ENCODE measurements at places on chromosomes 4 and X.

DNA sequence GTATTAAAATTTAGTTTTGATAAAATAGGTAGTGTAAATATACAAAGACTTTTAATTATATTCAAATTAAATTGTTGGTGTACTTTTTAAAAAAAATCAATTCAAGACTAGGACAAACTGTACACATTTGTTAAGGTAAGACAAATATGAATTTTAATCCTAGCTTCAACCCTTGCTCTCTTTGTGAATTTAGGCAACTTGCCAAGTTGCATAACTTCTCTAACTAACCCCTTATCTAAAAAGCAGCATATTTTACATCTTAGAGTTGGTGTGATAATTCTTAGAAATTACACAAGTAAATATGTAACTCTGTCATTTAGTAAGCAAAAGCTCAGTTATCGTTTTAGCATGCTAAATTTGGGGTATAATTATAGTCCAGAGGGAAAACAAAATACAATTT, 78.1 kb upstream of the FSTL5 start:
- DNase-seq, result no peak

DNA sequence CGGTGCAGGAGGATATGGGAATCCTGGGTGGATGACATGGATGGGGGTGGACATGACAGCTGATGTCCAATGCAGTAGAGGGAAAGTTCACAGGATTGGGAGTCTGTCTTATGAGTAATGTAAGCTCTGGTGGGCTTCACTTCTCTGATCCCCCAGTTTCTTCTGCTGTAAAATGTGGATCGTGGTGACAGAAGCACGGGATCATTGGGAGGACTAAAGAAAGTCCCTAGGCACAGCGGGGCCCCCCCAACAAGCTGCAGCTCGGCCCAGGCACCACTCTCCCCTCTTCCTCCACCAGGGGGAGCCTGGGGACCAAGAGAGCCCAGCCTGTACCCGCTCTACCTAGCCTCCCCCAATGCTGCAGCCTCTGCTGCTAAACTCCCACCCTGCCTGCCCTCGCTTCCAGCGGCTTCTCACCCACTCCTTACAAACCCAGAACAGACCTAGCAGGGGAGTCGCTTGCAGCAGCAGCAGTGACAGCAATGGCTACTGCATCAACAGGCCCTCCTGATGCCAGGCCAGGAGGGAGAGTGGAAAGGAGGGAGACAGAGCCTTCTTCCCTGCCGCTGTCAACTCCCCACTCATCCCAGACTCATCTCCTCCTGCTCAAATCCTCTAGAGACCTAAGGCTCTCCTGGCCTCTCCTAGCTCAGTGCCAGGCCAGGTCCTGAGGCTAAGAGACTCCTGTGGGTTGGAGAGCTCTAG, 36.1 kb upstream of the IQSEC2 start:
- peak; percentile 56 for DNase-seq

- no peak for DNase-seq
Measured at GRCh38 chr4:130071746-130072145, 975.8 kb downstream of the C4orf33 start.

DNA sequence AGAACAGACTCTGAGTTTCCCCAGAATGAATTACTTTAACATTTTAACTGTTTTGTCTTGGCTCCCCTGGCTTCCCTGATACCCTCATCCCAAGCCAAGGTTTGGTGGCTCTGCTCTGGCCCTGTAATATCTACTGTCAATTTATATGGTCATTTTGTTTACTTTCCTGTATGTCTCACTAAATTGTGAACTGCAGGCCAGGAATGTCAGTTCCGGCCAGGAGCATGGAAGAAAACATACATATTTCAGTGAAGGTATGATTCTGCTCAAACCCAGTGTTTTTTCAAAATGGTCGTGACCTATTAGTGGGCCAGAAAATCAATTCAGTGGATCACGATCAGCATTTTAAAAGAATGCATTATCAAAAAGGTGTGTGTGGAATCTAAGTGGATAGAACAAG, 1.2 kb downstream of the RPGR start:
- no peak for DNase-seq

GRCh38 chrX:11416600-11416999, 123.4 kb downstream of the AMELX start:
- DNase-seq, result no peak

GRCh38 chr4:130183766-130184165, 1087.8 kb downstream of the C4orf33 start:
- DNase-seq, result no peak

DNA sequence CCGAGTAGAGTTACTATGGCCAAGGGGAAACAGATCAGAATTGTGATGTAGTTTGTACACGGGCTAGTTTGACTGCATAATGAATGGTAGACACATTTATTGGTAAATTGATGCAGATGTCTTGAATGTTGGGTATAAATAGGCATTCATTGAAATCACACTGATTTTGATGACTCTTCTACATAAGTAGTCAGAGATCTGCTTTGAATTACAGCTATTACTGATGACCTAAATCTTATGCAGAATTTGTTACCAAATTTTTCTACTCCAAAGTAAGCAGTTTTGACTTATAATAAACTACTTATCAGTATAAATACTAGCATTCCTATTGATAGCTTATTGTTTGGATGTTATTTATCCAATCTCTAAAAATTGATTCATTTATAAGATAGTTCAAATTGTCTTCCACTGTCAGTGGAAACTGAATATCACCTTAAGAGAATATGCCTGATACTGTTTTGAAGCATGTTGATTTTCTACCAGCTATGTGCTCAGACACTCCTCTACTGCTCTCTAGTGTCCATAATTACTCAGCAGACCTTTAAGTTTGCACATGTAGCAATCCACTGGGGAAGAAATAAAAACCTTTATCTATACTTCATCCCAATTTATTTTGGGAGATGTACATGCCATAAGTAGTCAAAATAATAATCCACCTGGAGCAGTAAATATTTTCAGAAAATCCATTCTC, 120.3 kb downstream of the RASL11B start:
- DNase-seq, result peak; percentile 38

DNA sequence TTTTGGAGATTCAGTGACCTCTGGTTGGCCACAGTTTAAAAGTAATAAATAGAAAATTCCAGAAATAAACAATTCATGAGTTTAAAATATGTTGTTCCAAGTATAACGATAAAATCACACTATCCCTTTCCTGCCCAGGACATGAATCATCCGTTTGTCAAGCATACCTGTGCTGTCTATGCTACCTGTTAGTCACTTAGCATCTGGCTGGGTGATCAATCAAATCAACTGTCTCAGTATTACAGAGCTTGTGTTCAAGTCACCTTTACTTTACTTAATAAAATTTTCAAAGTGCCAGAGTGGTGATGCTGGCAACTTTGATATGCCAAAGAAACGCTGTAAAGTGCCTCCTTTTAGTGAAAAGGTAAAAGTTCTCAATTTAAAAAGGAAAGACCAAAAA, 979.5 kb upstream of the NDST4 start:
- DNase-seq, result no peak

- DNase-seq, result no peak
Measured at GRCh38 chrX:31007321-31007720, 64.5 kb downstream of the FTHL17 start.

- no peak for DNase-seq
Measured at GRCh38 chr4:158813113-158813512, 44.3 kb downstream of the FNIP2 start.

DNA sequence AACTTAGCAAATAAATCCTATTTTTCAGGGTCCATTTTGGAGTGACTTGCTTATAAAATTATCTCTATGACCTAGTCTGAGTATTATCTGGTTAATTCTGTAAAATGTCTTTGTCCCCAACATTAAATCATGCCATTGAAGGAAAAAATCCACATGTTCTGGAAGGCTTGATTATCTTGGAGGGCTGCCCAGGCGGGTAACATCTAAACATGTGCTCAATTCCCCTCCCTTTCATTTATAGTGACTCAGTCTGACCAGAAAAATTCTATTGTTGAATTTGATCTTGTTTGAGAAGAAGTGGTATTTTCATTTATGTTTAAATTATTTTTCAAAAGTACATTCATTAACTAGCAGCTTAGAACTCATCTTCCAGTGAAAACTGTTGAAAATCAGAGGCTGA, 55.4 kb upstream of the SLC10A7 start:
- no peak for DNase-seq

DNA sequence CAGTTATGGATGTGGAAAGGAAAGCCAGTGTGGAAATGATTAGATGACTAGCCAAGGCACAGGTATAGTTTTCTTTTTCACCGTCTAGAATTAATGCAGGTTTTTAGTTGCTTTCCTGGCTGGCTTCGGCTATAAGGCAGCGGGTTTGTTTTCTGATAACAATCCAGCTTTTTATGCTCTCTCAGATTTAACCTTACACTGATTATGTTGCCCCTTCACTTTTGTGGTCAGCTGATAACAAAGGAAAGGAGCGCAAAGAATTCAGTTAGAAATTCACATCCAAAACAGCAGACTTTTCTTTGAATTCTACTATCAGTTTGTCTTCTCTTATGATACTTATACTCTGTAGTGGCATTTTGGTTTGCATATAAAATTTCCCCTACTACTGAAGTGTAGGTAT, 94.2 kb upstream of the CENPE start:
- no peak for DNase-seq

DNA sequence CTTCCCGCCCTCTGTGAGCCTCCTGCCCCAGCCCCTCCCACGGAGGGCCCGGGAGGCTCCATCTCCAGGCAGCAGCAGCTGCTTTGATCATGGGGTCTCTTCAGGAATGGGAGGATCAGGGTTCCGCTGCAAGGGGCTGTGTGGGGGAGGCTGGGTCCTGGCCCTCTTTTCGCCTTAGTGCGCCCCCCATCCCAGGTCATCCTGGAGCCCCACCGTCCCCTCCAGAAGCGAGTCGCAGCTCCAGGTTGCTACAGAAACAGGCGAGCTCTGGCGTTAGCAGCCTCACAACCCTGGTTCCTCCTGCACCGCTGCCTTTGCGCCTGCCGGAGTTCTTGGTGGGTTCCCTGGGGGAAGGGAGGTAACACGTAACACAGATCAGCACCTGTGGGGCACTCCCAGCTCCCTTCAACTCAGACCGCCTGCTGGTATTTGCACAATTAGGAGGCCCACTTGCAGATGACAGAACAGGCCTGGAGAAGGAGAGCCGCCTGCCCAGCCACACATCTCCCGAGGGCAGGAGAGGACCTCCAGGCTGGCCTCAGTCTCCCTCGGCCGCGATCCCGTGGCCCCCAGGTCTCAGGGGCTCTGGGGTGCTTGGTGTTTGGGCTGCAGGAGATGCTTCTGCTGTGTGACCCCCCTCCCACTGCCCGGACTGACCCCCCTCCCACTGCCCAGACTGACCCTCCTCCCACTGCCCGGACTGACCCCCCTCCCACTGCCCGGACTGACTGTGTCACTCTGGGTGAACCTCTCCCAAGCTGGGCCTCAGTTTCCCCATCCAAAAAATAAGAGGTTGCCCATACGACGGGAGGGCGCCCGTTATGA, 64.2 kb upstream of the ADRA2C start:
- DNase-seq, result no peak

DNA sequence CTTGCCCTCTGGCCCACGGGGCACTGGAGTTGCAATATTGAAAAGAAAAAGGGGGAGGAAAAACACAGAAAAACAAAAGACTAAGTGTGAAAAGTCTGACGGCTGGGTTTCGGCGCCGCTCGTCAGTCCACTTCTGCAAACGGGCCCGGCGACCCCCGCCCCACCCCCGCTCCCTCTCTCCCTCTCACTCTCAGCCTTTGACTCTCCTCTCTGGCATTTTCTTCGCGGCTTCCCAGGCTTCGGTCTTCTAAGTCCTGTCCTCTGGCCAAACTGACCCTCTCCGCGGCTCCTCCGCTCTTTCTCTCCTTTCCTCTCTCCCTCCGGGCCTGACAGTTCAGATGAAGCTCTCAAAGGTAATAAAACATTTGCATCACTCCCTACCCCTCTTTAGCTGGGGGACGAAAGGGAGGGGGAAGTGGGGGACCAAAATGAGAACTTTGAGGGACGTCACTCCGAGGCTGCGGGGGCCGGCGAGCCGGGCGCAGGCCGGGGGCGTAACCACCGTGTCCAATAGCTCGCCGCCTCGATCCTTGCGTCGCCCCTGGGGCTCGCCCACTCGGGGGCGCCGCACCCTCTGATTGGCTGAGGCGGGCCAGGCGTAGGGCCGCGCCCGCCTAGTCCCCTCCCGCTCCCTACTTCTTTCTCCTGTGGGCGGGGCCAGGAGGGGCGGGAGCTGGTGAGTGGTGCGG, at the start of gene NKX6-1:
Gene NKX6-1, minus strand, starts transcription at position 358 of the 689 bp plus-strand sequence. CDS start 1,064 bp downstream, outside the sequence.
- DNase-seq, result peak; percentile 88

DNA sequence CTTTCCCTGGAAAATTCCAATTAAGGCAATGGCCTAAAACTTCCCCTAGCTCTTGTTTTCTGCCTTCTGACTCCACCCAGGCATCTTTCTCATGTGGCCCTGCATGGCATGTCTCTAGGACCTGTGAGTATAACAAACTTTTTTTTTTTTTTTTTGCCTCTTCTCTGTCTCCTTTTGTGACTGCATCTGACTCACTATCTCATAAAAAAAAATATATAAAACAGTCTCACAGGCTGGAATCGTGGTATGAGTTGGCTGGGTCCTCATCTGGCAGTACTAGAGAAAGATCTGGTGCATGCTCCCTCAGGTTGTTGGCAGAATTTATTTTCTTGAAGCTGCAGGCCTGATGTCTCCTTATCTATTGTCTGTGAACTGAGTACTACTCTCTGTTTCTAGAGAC, 313.9 kb downstream of the TECRL start:
- DNase-seq, result no peak

GRCh38 chr4:14496969-14497368, 505.3 kb upstream of the CPEB2 start:
- DNase-seq, result no peak

GRCh38 chr4:114673306-114673705, 74.7 kb downstream of the UGT8 start:
- no peak for DNase-seq

GRCh38 chr4:173448103-173448502, 49.2 kb upstream of the SCRG1 start:
- DNase-seq, result no peak

DNA sequence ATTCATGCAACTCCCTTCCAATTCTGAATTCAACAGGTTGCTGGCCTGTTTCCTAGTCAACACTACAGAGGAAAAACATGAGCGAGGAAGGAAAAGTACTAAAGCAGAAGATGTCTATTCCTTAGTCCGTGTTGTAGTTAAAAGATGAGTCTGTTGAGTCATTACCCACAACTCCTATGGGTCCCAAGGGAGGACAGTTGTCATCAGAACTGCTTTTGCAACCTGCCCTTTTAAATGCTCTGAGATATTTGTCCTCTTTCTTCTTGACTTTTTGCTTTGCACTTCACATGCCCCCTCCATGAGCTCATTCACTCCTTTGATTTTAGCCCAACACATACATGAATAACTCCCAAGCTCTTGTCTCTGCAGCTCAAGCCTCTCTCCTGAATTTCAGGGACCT, 119.2 kb downstream of the CORIN start:
- no peak for DNase-seq

DNA sequence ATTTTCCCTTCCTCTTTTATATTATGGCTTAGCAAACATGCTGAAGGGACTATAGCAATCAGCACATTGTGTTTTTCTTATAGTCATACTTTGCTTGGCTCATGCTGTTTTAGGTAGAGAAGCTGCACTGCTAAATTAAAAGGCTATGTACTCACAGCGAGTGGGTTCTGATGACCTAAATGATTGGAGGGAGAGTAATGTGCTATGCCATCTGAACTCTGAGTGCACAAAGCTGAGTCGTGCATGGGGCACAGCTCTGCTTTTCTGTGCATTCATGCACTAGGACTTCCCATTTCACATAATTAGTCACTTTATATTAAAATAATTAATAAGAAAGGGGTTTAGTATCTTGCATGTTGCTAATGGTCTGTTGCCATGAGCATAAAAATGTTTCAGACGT, 132.7 kb upstream of the ADGRL3 start:
- DNase-seq, result no peak
